ENCODE measurements at places on chromosomes 6 and 20.

- no peak for DNase-seq
Measured at GRCh38 chr6:4664117-4664626, 112.0 kb upstream of the CDYL start.

GRCh38 chr20:38197619-38198018 is 32.5 kb upstream of the TGM2 start:
- DNase-seq = no peak

GRCh38 chr20:7151676-7152470 is 384.4 kb downstream of the BMP2 start:
- DNase-seq = no peak

DNA sequence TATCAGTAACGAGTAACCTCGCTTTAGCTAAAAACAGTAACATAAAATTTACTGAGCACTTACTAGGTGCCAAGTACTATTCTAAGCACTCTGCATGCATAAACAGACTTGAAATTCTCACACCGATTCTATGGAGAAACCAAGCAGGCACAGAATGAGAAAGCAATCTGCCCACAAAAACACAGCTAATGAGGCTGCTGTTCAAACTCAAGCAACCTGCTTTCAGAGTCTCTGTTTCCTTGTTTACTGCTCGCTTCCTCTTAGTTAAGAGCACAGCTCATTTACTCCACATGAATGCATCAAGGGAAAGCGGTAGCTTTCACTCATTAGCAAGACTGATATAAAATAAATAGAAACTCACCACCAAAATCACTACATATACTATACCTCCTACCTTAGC is 37.4 kb downstream of the PRKN start:
- no peak for DNase-seq

DNA sequence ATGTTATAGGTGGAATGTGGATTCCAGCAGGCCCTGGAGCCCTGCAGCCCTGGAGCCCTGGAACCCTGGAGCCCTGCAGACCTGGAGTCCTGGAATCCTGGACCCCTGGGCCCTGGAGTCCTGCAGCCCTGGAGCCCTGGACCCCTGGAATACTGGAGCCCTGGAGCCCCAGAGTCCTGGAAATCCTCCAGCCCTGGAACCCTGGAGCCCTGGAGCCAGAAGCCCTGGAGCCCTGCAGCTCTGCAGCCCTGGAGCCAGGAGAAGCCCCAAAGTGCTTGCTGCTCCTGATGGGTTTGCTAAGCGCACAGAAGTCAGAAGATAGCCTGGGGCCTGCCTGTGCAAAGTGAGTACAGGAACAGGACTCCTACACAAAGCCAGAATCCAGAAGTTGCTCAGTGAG is 223.1 kb upstream of the PDE10A start:
- no peak for DNase-seq

GRCh38 chr20:24948939-24949679 is at the start of gene CST7:
CST7 (plus strand) TSS chr20:24949269; CDS start chr20:24949506, 237 bp downstream.
- DNase-seq = no peak

GRCh38 chr6:35703554-35703953 is 14.8 kb upstream of the FKBP5 start:
- no peak for DNase-seq

GRCh38 chr6:134123666-134124208 is 71.3 kb upstream of the SLC2A12 start:
- peak; percentile 62 for DNase-seq

DNA sequence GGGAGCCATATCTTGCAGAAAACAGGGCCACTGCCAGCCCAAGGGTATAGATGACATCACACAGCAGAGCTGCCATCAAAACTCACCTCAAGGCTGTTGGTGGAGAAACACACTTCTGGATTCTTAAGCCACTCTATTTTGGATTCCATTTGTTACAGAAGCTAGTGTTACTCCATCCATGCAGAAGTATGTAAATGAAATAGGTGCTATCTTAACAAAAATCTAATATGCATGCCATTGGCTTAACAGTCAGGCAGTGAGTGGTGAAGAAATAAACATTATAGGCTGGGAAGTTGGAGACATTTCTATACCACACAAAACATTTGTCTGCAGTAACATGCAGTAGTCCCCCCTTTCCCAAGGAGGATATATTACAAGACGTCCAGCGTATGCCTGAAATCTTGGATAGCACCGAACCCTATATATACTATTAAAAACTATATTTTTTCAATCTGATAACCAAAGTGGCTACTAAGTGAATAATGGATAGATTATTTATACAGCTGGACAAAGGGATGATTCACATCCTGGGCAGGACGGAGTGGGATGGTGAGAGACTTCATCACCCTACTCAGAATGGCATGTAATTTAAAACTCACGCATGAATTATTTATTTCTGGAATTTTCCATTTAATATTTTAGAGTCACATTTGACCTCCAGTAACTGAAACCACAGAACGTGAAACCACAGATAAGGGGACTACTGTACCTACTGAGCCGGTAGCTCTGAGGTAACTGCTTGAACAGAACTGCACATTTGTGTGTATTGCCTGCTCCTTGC is 160.0 kb upstream of the PLN start:
- DNase-seq = no peak

DNA sequence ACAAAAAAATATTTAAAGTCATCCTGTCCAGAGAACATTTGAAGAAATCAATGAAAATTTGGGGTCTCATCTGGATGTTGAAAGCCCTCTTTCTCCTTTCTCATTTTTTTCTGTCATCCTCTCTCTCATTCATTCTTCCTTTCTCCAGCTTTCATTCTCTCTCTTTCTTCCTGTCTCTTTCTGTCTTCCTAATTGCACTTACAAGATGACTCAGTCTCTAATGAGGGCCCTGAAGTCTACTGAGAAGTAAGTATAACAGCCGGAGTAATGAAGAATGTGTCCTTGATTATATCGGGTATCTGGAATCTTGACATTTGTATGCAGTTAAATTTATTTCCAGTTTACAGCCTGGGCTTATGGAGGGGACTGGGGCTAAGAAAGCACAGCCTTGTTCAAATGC is 232.2 kb upstream of the SULF2 start:
- no peak for DNase-seq

GRCh38 chr20:11394145-11394833 is 523.4 kb upstream of the BTBD3 start:
- DNase-seq = no peak

- no peak for DNase-seq
Measured at GRCh38 chr6:85864453-85865401, 222.0 kb upstream of the SYNCRIP start.

GRCh38 chr6:5582762-5583161 is 321.4 kb downstream of the FARS2 start:
- DNase-seq = no peak

DNA sequence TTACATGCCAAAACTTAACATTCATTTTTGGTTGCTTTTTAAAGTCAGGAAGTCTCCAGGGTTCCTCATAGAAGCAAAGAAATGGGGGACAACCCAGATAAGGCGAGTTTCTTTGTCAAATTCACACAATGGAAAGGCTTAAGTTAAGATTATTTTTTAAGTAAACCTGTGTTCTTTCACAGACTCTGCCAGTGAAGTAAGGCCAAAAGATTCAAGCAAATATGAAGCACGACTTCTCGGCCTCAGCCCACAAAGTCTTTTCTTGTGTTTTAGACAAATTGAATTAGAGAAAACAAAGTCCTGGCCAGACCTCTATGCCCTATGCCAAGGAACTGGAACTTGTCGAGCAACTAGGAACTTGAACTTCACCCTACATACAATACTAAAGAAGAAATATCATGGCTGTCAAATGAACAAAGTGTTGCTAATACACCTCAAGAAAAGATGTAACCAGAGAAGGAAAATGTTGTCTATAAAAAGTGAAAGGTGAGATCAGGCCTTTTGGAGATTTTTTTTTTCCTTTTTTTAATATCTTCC is 540.0 kb upstream of the JARID2 start:
- DNase-seq = no peak

GRCh38 chr6:33116417-33116816 is 40.6 kb downstream of the HLA-DPB1 start:
- no peak for DNase-seq

GRCh38 chr6:23027281-23027680 is 457.9 kb downstream of the HDGFL1 start:
- peak; percentile 59 for DNase-seq

- peak; percentile 71 for DNase-seq
Measured at GRCh38 chr6:13813621-13814175, 659 bp downstream of the MCUR1 start.

DNA sequence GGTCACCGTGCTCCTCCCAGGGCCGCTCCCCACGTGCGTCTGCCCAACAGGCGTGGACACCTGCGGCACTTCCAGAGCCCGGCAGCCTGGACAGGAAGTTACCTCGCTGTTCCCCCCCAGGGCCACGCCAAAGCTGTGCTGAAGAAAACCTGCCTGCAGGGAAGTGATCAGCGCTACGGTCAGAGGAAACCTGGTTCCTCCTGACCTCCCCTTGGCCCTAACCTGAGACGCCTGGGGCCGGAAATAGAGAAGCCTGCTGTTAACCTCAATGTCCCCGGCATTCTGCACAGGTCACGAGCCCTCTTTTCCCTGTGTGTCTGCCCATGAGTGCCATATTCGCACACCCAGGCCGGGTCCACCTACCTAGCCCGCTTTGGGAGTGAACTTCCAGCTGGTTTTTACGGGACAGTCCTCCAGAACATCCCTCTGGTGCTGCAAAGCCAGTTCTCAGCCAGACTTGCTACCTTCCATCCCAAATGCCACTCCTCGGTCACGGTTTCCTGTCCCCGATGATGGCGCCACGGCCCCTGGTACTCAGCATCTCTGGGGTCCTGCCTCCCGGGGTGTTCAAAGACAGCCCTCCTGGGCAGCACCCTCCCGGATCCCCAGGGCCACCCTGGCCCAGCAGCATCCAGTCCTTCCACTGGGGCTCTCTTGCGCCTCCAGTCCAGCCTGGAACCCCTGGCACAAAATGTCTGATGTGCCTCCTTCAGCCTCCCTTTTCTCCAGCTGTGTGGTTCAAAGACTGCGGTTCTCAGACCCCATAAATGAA is 12.0 kb upstream of the IRF4 start:
- DNase-seq = no peak

DNA sequence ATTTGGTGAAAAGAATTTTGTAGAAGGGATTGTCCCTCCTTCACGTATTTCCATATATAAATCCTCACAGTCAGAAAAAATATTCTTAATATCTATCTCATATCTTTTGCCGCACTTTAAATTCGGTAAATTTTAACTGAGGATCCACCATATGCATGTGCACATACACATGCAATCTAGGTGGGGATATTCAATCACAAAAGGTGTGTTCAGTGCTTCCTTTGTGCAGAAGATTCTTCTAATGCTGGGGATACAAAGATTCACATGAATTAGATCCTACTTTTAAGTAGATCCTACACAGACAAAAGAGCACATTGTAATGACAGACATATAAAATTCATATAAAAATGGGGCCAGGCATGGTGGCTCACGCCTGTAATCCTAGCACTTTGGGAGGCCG is 13.6 kb upstream of the HLA-DRB1 start:
- DNase-seq = no peak

DNA sequence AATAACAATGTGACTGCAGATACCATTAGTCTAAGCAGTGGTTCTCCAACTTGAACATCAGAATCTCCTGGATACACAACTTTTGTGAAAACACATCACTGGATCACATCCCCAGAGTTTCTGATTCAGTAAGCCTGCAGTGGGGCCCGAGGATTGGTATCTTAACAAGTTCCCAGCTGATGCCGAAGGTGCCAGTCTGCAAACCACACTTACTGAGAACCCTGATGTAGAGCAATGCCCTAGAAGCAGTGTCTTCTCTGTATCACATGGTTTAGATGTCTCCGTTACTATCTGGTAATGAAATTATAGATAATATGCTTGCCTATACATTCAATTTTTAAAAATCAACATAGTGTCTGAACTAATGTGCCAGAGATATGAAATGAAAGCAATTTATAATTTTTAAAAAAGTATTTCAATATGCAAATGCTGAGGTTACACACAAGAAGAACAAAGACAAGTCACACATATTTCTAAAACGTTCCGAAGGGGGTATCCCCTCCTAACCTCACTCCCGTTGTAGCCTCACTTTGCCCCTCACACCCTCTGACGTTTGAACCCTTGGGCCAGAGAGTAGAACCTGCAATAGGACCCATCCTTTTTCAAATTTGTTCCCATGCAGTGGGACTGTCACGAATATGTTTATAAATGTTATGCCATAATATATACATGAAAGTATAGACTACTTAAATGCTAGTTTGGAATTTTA is 115.4 kb upstream of the SAMD5 start:
- no peak for DNase-seq

DNA sequence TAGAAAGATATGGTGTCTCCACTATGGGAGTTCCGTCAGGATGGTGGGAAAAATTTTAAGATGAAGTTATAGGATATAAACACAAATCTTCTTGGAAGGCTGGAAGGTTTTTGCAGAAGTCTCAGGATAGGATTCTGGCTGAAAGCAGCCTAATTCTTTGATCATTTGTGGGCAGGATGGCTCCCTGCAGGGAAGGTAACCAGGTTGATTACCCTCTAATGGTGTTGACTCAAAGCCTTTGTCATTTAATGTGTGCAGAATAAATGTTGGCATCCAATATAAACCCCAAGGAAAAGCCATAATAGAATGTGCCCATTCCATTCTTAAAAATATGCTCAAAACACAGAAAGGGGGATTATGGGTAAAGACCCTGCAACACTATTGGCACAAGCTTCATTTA is 204.3 kb downstream of the EPM2A start:
- no peak for DNase-seq

DNA sequence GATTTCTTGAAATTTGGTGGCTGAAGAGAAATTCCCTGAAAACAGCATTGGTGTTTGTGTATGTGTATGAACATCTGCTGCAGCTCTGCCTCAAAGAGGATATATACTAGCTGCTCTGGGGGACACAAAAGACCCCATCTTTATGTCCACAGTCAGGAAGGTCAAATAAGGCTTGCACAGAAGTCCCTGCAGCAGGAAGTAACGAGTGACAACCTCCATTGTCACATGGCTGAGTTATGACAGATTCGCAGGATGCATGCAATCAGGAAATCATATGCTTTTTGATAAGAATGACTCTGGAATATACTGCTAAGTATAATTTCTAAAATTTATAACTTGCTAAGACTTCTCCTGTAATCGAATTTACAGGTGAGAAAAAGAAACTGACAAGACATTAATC is 225.9 kb upstream of the CST7 start:
- DNase-seq = no peak

GRCh38 chr20:23627501-23627900 is 10.3 kb downstream of the CST3 start:
- DNase-seq = no peak

- DNase-seq = peak; percentile 60
Measured at GRCh38 chr6:139187489-139187888, 52.6 kb downstream of the HECA start.

DNA sequence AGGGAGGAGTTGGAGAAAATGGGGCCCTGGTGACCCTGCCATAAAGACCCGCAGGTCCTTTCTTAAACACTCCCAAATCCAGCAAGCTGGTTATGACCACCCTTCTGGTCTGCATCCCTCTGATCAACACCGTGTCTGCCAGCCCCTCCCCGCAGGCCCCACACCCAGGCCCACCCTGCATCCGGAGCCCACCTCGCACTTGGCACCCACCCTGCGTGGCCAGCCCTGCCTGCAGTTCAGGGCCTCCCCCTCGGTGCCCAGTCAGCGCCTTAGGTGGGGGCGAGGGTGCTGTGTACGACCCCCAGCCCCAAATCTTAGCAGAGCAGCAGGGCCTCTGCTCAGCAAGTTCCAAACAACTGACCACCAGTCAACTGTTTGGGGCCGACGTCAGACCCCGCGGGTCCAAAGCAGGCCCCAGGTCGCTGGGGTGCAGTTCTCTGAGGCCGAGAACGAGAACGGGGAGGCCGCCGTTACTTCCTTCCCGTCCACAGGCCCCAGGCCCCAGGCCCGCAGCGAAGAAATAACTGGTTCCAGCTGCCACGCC is 1.2 kb downstream of the ACSS1 start:
- DNase-seq = no peak

Data from NCI-H1694 treated with DMSO at 0.1 percent for 48 hours (cell line).